CD8-positive, alpha-beta T cell (primary cell): ENCODE measurements at places on chromosomes 13 and 19.

DNA sequence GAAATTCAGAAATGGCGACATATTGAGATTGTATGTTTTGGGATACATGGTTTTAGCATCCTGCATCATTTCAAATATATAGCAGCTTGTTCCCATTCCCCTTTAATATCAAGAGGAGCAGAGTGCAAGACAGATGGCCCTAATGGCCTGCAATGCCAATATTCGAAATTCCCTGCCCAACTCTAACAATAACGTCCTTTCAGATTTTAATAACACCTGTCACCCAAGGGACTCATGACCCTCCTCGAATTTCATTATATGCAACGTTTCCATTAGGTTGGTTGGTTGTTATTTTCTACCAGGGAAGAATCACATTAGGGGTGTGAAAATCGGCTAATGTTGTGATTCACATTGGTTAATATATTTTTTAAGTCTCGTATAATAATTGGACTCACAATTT, 170.0 kb downstream of the TNFSF13B start:
- no peak for DNase-seq

GRCh38 chr19:7925171-7925851, 624 bp downstream of the CTXN1 start:
- DNase-seq = peak; percentile 76

DNA sequence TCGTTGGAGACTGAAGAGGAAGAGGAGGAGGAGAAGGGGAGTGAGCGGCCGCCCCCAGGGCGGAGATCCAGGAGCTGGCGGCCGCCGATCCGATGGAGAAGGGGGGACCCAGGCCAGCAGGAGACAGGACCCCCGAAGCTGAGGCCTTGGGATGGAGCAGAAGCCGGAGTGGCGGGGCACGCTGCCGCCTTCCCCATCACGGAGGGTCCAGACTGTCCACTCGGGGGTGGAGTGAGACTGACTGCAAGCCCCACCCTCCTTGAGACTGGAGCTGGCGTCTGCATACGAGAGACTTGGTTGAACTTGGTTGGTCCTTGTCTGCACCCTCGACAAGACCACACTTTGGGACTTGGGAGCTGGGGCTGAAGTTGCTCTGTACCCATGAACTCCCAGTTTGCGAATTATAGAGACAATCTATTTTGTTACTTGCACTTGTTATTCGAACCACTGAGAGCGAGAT, 1.8 kb downstream of the GADD45B start:
- no peak for DNase-seq

- DNase-seq = no peak
Measured at GRCh38 chr19:49409441-49410029, 13.7 kb downstream of the PTH2 start.
